ENCODE measurements at places on chromosomes 1 and 21.

DNA sequence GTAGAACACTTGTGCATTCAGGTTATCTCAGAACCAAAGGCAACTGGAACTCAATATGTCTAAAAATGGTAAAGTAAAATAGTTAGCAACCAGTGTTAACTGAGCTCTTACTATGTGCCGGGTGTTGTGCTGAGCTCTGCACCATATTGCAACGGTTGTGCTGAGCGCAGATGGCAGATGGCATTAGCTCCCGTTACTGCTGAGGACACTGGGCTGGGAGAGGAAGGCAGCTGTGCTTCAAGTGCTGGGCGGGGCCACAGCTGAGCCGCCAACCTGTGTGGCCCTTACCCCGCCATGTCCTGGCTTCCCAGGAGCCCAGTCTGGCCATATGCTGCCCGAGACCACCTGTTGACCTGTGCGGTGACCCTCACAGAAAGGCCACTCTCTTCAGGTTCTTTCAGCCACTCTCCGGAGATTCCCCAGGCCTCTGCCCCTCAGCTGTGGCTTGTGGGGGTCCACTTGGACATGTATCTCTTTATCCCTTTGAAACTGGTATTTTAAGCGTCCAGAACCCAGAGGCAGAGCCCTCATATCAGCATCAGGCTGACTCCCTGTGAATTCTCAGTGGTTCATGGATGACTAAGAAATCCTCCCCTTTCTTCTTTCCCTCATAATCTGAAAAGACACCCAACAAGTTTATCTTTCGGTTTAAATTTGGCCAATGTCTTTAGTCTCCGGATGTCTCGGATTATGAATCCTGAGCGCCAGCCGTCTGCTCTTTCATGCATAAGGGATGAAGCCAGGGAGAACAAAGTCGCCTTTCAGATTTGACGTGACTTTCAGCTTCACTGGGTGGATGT, 26.4 kb downstream of the LDLRAP1 start:
- DNase-seq: peak; percentile 47

DNA sequence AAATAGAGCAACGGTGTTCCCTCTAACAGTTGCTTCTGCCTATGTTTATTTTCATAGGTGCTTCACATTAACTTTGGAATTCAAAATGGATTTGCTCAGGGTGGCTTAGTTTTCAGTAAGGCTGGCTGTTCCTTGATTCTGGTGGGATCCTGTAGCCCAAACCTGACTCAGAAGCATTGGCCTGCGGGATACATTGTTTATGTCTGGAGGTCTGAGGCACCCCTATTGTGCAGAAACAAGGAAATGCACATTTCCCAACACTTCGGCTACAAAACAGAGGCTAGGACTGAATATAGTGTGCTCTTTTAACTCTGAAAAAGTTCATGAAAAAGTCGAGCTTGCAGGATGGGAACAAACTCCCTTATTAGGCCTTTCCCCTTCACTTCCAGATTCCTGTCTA, 133.8 kb upstream of the F3 start:
- no peak for DNase-seq

GRCh38 chr21:44572959-44573583, 458 bp upstream of the KRTAP10-4 start:
- DNase-seq: no peak

DNA sequence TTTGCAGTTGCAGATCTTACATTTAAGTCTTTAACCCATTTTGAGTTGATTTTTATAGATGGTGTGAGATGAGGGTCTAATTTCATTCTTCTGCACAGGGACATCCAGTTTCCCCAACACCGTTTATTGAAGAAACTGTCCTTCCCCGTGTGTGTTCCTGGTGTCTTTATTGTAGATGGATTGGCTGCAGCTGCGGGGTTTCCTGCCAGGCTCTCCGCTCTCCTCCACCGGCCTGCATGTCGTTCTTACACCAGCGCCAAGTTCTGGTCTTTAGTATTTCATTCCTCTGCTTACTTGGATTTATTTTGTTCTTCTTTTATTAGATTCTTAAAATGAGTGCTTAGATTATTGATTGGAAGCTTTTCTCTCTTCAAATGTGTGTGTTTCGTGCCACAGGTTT, 98.9 kb upstream of the COL6A1 start:
- peak; percentile 27 for DNase-seq

DNA sequence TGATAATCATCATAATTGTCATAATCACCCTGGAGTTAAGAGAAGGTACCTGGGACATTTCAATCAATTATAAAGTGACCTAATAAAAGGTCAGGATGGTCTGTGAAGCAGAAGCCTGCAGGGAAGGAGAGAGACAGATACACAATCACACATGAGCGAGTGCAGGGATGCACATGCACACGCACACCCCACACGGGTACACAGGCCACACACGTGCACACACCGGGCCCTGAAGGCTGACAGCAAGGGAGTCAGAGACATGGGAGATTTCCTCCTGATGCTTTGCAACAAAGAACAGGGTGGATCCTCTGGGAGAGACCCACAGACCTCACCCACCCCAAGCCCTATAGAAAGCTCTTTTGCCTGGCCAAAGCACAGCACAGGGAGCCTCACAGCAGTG, 82.3 kb upstream of the ZC3H12A start:
- DNase-seq: no peak

DNA sequence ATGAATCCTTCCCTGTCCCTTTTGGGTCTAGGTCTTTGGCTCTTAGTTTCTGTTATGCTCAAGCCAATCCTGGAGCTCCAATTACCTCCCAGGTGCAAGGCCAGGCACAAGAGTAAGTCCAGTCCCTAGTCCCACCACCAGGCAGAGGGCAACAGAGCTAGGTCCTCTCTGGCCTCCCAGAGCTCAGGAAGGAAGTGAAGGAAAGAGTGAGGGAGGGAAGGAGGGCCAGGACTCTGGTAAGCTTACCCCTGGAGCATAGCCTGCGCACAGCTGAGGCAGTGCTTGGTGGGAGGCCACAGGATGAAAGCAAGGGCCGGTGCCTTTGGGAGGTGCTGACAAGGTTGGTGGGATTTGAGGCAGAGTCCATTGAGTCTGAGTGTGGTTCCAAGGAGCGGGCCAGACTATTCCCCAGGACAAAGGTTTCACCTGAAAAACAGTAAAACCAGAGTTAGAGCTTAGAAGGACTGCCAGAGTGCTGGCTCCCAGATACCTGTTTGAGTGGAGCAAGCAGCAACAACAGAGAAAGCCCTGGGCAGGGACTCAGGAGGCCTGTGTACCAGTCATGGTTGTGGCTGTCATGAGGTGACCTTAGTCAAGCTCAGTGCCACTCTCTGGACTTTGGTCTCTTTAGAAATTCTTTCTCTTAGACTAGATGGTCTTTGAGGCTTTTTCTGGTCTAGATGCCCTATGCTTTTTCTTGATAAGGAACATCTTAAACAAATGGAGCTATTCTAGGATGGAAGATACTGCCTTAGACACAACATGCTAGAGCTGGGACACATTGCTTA, 15.8 kb upstream of the SLFNL1 start:
- DNase-seq: no peak

- DNase-seq: no peak
Observed at GRCh38 chr1:242525360-242525722, 844 bp upstream of the PLD5 start.

DNA sequence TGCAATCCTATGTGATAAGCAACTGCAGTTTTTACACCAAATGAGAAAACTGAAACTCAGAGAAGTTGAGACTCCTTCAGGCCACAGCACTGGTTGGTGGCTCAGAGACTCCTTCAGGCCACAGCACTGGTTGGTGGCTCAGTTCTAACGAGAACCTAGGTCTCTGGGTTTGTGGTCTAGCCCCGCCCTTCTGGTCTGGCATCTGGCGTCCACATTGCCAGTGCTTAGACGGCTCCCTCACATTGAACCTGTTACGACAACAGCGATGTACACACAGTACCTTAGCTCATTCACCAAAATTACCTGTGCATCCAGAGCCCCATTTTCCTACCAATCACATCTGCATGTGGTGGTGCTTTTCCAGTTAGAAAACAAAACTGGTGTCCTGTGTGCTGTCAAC, 66.1 kb downstream of the NID1 start:
- DNase-seq: no peak

GRCh38 chr1:12152113-12152891, 14.5 kb upstream of the TNFRSF1B start:
- no peak for DNase-seq
